NCI-H82 (cell line): ENCODE measurements at places on chromosomes 2 and 18.

GRCh38 chr18:24935008-24935407, 417.0 kb downstream of the ZNF521 start:
- no peak for DNase-seq

- peak; percentile 96 for DNase-seq
Measured at GRCh38 chr2:211033765-211034164, 477.4 kb downstream of the CPS1 start.

DNA sequence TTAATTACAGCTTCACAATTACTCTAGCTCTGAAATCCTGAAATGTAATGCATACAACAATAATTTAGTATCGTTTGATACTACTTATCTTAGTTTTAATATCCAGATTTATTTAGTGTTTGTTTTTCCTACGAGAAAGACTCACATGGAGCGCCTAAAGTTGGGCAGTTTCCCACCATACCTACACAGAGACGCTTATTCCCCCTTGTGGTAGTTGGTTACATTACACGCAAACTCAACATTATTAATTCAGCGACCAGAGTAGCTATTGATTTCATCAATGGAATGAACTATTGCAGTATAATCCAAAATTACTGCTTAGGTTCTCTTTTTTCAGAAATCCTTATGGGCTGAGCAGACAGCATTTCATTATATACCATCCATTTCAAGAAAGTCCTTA, 164.0 kb upstream of the REG3G start:
- DNase-seq: peak; percentile 63

DNA sequence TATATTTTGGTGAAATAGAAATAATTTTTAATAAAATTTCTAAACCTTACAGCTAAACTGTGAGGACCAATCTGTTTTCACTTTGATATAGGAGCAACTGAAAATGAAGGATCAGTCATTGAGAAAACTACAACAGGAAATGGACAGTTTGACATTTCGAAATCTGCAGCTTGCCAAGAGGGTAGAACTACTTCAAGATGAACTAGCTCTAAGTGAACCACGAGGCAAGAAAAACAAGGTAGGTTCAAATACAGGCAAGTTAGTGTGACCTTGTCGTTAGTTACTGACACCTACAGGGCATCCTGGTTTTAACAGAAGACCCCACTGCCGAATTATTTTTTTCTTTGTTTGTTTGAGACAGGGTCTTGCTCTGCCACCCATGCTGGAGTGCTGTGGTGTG, 75.5 kb upstream of the STON1 start:
- DNase-seq: peak; percentile 18

GRCh38 chr2:237695201-237695780, 67.9 kb downstream of the LRRFIP1 start:
- DNase-seq: no peak

- DNase-seq: peak; percentile 27
Measured at GRCh38 chr2:144950899-144951560, 431.1 kb upstream of the ZEB2 start.

- DNase-seq: no peak
Measured at GRCh38 chr2:102053096-102053495, 61.3 kb downstream of the IL1R2 start.

DNA sequence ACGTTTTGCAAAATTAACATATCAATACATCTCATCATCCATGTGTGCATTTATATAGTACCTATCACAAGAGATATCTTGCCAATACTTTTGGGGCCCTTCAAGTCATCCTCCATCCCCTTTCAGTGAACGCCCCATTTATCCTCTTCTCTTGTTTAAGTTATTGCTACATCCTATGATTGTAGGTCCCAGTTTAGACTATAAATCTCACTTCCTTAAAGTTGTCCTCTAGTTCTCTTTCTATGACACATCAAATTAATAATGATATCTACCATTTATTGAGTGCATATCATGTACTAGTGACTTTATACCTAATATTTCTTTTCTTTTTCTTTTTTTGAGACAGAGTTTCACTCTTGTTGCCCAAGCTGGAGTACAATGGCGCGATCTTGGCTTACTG, 28.8 kb upstream of the FBXO11 start:
- DNase-seq: no peak

DNA sequence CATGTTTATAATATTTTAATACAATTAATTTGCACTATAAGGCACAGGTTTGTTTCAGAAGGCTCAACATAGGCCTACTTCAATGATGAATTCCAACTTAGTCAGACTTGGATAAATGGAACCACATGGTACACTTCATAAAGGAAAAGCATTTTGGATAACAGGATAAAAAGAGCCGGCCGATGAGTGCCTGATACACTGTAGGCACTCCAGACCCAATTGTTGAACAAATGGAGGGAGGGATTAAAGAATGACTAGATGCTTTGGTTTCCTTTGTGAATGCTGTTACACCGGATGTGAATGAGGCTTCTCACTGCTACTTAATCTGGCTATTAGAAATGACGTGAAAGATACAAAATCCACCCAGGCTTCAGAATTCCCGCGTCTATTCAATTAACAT, 104.1 kb upstream of the KCTD1 start:
- peak; percentile 40 for DNase-seq

DNA sequence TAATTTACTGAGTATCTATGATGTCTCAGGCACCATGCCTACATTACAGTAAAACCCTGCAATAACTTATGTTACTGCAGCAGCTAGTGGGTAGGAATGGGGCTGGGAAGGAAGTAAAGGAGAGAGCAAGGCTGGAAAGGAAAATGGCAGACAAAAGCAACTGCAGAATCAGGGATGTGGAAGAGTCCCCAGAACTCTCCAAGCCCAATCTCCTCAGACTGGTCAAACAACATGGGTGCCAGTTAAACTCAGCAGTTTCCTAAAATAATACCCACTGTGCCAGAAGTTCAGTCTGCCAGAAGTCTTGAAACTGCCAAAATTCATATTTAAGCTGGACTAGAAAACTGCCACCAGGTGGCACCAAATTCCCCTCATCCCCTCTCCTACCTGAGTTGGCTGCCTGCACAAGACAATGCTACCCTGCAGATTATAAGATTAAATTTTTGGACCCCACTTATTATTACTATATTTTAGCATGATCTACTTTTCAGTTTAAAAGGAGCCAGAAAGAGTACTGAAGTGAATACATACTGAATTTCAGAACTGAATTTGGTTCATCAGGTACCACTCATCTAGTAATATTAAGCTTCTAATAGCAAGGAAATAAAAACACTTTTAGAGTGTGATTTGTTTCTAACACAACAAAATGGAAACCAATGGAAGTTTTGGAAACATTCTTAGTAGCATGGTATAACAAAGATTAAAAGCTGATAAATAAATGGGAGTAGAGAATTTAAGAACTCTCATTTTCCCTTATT, 86.8 kb upstream of the DNER start:
- DNase-seq: peak; percentile 76

- no peak for DNase-seq
Measured at GRCh38 chr2:105238664-105239240, 2.8 kb upstream of the GPR45 start.

DNA sequence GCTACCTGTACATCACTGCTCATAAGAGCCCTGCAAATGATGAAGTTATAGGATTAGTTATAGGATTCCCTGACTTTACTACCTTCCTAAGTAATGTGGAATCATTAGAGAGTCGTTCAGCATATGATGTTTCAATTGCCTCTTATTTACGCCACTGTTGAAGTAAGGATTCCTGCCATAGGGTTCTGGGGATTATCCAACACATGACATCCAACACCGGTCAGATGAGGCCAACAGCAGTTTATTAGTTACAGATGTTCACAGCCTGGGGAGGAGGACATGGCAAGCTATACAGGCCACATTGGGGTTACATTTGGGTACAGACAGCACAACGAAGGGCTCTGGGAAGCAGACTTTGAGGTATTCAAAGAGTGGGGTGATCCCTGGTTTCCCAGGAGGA, 134.1 kb upstream of the MC4R start:
- peak; percentile 81 for DNase-seq

DNA sequence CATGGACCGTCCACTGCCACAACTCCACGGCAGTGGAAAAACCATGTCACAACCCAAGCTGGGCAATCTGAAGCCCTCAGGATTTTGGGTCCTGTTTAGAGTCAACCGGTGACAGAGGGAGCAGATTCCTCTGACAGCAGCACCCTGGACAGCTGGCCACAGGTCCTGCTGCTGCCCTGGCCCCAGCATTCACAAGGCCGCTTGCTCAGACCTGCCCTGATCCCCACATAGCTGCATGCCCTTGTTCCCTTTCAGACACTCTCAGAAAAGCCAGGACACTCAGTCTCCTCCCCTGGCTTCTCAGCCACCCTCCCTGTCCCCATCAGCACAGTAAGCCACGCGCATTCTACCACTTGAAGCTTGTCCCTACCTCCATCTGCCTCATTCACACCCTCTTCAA, 1.6 kb downstream of the COPS9 start:
- no peak for DNase-seq

DNA sequence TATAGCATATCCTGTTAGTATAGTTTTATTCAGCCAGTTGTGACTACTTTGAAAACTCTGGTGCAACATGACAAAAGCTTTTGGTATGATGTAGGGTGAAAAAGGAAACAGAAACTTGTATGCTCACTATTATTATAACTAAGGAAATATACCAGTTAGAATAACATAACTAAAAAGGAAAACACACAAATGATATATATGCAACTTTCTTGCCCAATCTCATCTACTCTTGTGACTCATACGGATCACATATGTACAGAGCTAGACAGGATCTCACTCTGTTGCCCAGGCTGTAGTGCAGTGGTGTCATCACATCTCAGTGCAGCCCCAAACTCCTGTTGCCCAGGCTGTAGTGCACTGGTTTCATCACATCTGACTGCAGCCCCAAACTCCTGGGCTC, 12.4 kb upstream of the TLK1 start:
- no peak for DNase-seq

DNA sequence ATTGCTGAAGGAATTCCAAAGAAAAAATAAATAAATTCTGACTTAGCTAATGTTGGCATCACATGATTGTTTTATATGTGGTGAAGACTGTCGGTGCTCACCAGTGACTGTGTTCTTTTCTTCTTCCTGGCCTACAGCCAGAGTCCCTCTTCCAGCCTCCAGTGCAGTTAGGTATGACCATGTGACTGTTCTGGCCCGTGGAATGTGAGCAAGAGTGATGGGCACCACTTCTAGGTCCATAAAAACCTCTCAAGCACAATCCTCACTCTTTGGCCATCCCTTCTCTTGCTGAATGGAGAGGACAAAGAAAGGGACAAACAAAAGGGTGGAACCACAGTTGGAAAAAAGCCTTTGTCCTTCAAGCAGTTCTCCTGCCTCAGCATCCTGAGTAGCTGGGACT, 39.0 kb upstream of the BMPR2 start:
- DNase-seq: no peak

GRCh38 chr2:209681201-209681735, 90.4 kb upstream of the UNC80 start:
- no peak for DNase-seq

- DNase-seq: no peak
Measured at GRCh38 chr2:216490061-216490460, 8.6 kb upstream of the RPL37A start.

DNA sequence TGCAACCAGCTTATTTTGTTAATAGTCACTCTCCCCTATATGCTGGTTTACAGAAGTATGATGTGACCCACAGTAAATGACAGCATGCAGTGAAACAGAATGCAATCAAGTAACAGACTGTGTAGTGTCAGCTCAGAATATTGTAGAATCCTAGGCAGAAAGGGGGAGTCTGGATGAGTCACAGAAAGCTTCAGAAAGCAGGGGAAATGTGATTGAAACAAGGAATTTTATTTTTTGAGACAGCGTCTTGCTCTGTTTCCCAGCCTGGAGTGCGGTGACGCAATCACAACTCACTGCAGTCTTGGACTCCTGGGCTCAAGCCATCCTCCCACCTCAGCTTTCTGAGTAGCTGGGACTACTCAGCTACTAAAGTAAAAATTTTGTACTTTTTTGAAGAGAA, 219.9 kb upstream of the FBXO11 start:
- DNase-seq: no peak

DNA sequence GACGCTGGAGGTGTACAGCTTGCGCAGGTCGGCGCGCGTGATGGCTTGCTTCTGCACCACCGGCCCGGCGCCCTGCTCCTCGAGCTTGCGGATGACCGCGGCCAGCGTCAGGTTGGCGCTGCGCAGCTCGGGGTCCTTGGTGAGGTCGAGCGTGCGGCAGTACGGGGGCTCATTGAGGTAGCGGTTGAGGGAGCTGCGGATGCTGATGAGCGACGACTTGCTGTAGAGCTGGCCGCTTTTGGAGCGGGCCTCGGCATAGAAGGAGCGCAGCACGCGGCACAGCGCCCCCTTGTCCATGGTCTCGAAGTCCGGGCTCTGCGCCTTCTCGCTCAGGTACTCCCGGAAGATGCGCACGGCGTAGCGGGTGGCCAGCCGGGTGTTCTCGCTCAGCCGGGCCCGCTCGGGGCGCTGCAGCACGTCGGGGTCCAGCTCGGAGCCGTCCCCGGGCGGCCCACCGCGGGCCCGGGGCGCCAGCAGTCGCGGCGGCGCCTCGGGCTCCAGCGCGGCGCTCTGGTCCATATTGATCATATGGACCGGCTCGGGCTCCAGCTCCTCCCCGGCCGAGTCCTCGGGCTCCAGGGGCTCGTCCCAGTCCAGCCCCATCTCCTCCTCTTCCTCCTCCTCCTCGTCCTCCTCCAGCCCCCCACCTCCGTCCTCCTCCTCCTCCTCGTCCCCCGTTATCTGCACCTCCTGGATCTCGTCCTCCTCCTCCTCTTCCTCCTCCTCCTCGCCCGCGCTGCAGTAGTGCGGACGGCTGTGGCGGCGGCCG, 523 bp downstream of the KCTD1 start:
- peak; percentile 57 for DNase-seq

GRCh38 chr18:7459851-7460770, 107.0 kb upstream of the PTPRM start:
- DNase-seq: no peak

- DNase-seq: peak; percentile 2
Measured at GRCh38 chr2:195009202-195009601, 647.8 kb upstream of the SLC39A10 start.

DNA sequence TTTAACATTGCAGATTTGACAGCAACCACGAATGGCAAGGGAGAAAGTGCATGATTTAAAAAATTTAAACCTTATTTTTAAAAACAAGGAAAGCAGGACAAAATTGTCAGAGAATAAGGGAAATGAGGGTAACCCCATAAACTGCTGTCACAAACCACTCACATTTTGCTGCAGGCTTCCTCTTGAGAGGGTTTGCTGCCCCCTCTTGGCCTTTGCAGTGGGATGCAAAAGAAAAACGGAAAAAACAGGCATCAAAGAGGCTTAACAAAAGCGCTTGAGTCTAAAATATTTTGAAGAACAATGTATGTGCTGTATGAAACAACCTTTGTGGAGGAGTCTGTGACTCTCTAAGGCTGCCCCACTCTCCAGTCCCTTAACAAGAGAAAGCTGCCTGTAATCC, 91.6 kb downstream of the TMX3 start:
- DNase-seq: peak; percentile 77

DNA sequence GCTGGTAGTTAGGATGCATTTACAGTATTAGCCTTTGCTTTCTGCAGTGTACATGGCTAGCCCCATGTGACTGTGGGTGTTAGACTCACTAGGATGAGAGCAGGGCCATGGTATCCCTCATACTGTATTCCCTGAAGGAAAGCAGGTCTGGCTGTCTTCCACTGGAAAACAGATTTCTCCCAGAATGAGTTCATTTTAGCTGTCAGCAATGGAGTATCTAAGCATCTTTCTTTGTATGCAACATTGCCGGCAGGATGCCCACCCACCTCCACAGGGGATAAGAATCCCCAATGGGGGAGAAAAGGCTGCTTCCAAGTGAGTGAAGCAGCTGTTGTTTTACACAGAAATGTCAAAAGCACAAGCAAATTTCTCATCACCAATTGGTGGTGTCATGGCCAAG, 142.7 kb upstream of the KLHL14 start:
- DNase-seq: no peak
